Stimulated activated CD4-positive, alpha-beta T cell treated with anti-CD3 and anti-CD28 coated beads, Interleukin-15, amount 100 ng/mL, for 1 hour (primary cell): ENCODE measurements at places on chromosomes 13 and 19.
A peak's percentile ranks its signal among the peaks of the same experiment; 100 is the strongest.

GRCh38 chr13:114194853-114195252, 15.8 kb downstream of the CFAP97D2 start:
- no peak for DNase-seq

DNA sequence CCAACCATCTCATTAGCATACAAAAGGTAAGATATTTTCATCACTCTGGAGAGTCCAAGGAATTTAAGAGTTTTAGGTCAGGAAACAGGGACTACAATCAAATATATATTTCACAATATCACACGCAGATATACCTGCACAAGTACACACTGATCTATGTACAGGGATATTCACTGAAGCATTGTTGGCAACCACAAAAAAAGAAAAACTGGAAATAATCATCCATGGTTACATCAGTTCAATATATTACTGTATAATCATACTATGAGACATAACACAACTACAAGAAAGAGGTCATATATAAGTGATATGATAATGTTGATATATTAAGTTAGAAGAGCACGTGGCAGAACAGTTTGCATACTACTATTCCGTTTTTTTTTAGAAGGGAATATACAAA, 2.2 kb upstream of the SERP2 start:
- no peak for DNase-seq

DNA sequence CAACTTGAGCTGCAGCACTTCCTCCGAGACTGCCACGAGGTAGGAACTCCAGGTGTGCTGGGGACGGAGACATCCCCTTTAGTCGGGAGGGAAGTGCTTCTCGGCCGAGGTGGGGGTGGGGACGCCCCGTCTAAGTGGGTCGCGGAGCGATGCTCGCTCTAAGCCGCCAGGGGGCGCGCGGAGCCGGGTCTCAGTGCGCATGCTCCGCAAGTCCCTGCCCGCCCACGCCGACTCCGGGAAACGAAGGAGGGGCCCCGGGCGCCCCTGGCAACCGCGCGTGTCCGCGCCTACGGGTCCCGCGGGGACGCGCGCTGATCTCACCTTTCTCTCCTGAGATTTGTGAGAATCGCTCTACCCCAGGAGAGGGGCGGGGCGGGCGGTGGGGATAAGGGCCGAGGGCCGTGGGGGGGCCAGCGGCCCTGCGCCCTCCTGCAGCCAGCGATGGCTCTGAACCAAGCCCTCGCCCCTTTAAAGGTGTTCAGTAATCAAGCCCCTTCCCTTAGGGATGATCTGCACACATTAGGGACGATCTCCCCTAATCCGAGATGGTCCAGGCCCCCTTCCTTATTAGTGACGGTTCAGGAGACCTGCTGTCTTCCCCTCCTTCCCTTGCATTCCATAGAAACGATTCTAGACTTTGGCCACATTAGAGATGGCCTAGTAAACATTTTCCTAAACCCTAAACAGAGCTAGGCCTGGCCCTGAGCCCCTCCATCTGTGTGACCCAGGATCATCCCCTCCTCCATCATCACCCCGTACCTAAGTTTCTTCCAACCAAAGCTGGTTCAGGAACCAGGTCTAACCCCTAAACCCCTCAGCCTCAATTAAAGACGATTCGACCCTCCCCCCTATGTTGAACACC, 47.3 kb upstream of the SHKBP1 start:
- DNase-seq: peak; percentile 82

GRCh38 chr13:76971215-76971614, 20.7 kb upstream of the CLN5 start:
- DNase-seq: no peak

DNA sequence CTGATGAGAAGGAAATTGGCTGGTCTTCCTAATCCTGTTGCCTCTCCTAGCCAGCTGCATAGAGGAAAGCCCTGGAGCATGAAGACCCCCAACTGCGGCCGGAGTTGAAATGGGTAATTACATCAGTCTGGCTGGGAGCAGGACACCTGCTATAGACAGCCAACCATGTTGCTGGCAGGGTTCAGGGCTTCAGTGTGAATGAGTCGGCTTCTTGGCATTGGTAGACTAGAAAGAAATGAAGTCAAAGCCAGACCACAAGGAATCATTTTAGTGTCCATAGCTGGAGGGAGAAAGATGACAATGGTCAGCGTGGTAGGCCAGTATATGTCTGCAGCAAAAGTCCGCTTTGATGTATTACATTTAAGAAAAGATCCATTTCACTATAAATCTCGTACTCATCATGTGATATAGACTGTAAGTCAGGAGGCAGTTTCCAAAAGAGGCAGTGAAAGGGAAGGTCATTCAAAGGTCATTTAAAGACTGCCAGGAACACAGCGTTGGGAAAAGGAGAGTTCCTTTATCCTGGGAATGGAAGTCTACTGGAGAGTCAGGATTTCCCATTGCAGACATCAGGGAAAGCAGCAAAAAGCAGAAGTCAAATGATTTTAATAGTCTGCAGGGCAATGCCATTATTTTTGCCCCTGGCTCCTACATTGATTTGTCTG, 262.7 kb downstream of the DNAJC15 start:
- DNase-seq: no peak
